GM23338 (cell line): ENCODE measurements at places on chromosomes 3 and 15.

GRCh38 chr3:8503871-8504610 is 2.4 kb downstream of the LMCD1 start:
- DNase-seq, result peak; percentile 57

GRCh38 chr3:139577346-139577745 is 37.8 kb upstream of the RBP1 start:
- no peak for DNase-seq

DNA sequence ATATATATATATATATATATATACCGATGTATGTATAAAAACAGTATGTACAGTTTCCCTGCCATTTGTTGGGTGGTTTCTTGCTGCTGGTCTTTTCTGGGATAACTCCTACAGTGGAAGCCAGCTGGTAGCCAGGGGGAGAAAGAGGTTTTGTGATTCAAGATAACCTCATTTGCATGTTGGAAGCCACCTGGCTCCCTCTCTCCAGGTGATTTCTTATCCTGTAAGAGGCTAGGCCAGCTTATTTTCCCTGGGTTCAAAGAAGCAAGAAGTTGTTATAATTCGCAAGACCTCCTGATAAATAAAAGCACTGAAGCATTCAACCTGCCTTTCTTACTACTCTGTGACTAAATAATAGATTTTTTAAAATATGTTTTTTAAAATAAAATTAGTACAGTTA is 443.3 kb downstream of the VGLL3 start:
- peak; percentile 93 for DNase-seq

- DNase-seq, result no peak
Observed at GRCh38 chr3:65060904-65061303, 373.1 kb upstream of the ADAMTS9 start.

DNA sequence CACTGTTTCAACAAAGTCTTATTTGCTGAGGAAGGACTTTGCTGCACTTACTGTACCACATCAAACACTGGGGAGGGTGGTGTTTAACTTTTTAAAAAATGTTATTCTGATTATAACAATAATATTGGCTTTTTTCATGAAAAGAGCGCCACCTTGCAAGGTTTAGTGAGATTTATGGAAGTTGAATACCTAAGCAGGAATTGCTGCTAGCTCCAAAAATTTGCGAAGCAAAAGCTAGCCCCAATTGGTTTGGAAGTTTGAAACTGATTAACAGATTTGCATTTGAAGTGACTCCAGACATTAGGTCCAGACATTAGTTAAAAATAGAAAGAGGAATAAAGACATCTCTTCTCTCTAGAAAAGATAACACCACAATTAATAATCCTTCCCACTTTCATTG is 6.7 kb downstream of the ZIC1 start:
- no peak for DNase-seq

GRCh38 chr3:182349951-182350517 is 443.3 kb upstream of the ATP11B start:
- DNase-seq, result no peak

DNA sequence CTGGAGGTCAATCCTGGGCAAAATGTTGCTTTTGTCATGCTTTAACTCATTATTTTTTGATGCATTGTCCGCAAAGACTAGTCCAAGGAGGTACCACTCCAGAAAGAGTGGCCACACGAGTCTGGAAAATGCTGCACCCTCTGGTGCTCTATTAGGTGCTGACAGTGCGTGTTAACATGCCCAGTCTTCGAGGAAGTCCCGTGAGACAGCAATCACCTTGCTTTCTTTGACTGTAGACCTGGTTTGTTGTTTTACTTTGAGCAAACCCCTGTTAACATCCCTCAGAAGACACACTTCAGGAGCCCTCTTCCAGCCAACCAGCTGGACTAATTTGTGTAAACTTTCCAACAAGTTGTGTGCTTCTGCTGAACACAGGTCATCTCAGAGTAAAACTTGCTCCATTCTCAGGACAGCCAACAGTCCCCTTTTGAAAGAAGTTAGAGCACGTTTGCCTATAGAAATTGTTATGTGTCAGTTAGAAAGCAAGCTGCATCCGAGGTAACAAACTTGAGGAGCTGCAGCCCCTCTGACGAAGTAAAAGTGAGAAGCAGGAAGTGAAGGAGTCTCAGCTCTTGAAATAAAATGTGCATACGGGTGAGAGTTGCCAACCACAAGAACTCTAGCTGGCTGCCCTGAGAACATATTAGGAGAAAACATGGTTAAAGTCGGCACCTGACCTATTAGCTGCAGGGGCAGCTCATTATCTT is 205.0 kb downstream of the LPP start:
- DNase-seq, result no peak

- peak; percentile 11 for DNase-seq
Observed at GRCh38 chr15:82298520-82298919, 35.9 kb downstream of the SAXO2 start.

- no peak for DNase-seq
Observed at GRCh38 chr15:79617071-79617470, 184.9 kb downstream of the MINAR1 start.

DNA sequence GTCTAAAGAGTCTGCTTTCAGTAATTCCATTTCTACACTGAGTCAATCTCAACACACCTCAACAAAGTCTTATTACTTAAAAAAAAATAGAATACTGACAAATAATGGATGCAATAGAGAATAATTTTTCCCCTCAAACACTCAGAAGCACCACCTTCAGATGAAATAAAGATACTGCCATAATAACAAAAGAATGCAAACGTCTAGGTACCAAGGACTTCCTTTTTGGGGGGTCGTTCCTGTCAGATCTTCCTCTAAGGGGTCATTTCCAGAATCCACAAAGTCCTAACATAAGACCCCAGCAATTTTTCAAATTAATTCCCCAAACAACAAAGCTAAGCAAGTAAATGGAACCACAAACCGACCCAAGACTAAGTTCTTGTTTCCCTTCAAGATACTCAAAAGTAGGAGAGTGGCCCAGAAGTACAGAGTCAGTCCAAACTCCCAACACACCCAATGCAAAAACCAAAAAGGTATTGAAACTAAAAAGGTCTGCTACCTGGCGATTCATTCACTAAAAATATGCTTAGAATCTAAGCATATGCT is 1.3 kb downstream of the RYK start:
- DNase-seq, result no peak

DNA sequence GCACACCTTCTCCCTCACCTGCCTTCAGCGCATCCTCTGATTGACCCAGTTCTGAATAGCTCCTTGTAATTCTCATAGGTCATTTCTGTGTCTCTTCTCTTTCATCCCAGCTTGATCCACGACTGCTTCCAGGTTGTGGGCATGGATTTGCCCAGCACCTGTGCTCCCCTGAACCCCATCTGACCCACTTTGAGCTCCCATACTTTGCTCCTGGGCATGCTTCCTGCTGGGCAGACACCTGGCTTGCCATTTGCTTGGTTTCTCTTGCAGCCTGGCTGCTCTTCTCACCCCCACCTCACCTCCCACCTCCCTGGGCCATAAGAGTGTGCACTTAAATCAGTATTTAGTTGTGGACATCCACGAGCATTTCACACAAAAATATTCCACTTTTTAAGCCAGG is 635.5 kb downstream of the TBL1XR1 start:
- no peak for DNase-seq

GRCh38 chr3:169604568-169604967 is 58.9 kb downstream of the MECOM start:
- DNase-seq, result peak; percentile 44

- no peak for DNase-seq
Observed at GRCh38 chr3:128336337-128337156, 130.1 kb downstream of the DNAJB8 start.

DNA sequence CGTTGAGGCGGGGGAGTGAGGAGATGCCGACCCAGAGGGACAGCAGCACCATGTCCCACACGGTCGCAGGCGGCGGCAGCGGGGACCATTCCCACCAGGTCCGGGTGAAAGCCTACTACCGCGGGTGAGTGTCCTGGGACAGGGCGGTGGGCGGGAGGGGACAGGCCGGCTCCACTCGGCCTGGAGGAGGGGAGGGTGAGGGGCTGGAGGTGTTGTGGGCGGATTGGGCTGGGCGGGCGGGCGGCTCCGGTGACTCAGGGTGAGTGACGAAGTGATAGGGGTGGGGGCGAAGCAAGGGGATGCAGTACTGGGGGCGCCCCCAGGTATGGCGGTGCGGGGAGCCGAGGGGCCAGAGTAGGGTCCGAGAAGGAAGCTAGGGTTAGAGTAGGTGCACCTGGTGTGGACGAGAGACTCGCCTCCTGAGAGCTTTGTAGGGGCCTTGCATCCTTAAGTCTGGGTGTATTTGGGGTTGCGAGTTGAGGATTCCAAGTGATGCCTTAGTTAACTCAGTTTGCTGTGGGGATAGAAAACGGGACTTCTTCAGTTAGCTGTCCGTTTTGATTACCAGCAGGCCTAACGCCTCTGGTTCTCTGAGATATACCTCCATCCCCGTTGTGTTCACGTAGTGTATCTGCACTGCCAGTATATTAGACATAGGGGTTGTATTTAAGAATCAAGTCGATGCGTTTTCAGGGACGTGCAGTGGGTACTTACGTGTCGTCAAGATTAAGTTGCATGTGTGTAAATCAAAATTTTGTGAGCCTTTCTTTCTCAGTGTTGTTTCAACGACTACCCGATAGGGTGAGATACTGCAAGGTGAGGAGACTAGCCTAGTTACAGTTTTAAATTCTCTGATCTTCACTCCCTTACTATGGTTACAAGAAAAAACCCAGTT is 670 bp downstream of the PRKCI start:
- DNase-seq, result peak; percentile 63

GRCh38 chr15:95601525-95601924 is 729.0 kb upstream of the NR2F2 start:
- DNase-seq, result no peak

GRCh38 chr15:100472736-100473135 is 56.0 kb downstream of the CERS3 start:
- DNase-seq, result no peak

- DNase-seq, result no peak
Observed at GRCh38 chr3:134054231-134054630, 24.5 kb upstream of the SLCO2A1 start.

DNA sequence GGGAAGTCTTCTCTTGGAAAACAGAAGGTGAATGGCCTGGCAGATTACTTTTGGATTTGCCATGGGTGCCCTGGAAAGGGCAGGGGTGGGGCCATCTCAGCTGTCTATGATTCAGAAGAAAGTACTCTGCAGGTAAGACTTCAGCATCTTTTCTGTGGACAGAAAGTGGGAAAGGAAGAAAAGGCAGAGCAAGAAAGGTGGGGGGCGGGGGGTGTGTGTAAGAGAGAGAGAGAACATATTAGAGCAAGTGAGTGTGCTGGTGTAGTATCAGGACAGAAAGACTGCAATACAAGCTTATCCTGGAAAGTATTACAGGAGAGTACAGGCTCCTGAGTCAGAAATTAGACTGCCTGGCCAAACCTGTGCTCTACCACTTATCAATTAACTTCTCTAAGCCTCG is 5.5 kb downstream of the TAGLN3 start:
- DNase-seq, result no peak

DNA sequence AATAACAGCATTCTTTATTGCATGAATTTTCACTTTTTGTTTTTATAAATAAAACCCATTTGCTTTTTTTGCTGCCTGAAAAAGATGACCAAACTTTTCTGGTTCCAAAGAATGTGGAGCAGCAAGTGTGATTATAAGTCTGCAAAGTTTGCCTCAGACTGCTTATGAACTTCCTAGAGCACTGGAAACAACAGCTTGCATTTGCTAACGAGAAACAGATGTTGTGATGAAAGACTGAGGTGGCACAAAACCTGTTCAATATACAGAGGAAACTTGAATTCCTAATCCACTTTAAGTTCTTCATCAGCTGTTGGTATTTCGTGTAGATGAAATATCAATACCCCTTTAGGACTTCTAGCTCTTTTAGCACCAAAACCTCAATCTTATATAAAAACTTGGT is 9.3 kb downstream of the ZPLD1 start:
- no peak for DNase-seq

GRCh38 chr15:100265641-100266035 is 76.1 kb downstream of the ADAMTS17 start:
- no peak for DNase-seq

DNA sequence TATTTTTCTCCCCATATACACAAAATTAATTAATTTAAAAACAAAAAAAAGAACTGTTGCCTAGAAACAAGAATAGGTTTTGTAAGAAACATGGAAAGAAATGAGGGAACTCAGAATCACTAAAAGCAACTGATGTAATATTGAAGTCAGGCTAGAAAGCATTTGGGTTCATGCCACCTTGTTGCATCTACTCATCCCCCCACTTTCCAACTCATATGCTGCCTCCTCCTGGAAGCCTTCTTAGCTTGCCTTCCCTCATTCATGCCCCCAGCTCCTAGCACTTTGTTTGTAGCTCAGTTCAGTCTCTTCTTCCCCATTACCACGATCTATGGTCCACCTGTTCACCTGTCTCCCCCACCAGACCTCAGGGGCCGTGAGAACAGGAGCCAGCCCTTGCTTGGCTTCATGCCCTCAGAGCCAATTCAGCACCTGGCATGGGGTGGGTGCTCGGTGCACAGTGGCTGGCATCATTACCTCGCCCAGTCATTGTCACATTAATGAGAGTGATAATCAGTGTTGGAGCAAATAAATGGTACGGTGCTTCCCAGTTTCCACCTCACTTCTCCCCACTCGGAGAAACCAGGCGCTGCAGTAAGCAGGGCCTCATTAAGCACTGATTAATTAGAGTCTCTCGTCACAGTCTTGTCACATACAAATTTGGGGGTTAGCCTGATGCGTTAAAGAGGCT is 62.4 kb upstream of the SLC6A1 start:
- no peak for DNase-seq

- no peak for DNase-seq
Observed at GRCh38 chr15:81093961-81094360, 40.1 kb upstream of the CFAP161 start.

DNA sequence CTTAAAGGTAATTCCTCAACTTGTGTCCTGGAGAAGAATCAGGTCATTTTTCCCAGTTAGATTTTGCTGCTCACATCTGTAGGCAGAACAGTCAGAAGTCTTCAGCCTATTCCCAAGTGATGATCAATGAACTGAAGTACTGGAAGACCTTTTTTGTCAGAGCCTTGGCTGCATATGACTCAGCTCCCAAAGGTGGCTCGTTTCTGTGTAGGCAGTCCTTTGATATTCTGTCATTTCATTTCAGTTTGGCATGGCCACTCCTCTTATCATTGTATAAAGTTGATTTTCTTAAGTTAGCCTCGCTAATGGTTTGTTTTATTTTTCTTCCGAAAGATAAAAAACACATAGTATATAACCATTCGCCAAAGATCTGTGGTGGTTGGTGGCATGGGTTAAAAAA is 90.7 kb downstream of the KLHL25 start:
- DNase-seq, result no peak

DNA sequence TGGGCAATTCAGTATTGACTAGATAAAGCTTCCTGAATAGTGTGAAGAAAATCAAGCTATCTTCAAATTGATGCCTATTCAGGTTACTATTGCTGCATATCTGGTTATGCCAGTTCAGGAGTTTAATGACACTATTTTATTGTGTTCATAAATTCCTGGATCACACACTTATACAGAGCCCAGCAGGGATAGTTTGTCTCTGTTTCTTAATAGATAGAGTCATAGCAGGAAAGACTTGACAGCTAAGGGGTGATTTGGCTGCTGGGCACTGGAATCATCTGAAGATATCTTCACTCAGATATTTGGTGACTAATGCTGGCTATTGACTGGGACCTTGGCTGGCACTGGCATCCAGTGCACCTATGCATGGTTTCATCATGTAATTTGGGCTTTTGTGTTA is 187.8 kb downstream of the PYDC2 start:
- DNase-seq, result no peak

GRCh38 chr3:13325892-13326443 is 94.2 kb downstream of the NUP210 start:
- DNase-seq, result no peak

GRCh38 chr3:3141939-3142338 is 15.2 kb downstream of the TRNT1 start:
- no peak for DNase-seq

GRCh38 chr15:63497642-63498467 is 6.5 kb upstream of the USP3 start:
- no peak for DNase-seq

GRCh38 chr3:54476891-54477290 is 354.5 kb downstream of the CACNA2D3 start:
- DNase-seq, result no peak
